Central memory CD4-positive, alpha-beta T cell (primary cell): ENCODE measurements at places on chromosomes 5 and 9.

DNA sequence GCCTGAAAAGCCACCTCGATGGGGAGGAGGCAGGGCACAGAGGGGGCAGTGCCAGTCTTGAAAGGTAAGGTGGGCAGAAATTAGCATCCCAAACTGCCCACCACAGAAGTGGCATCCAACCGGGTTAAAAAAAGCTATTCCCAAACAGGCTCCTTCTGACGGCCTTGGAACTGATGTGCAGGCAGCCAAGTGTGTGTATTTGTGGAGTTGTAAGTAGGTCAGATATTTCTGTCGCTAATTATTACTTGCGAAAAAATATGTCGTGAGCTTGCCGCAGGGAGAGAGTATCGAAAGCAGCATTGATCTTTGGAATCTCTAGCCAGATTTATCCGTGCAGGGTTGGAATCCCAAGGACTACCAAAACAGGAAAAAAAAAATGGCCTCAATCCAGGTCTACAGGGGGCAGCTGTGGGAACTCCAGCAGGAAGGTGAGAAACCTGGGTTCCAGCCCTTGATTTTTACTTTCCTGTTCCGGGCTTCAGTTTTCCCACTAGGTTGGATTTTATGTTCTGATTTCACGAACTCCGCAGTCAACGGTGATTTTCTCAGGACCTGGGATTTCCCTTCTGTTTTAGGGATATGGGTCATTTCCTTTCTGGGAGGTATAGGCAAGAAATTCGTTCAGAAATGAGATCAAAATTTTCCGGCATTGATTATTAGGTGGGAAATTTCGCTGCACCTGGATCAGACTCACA, 200.8 kb downstream of the RGS3 start:
- DNase-seq: no peak

GRCh38 chr5:177325868-177326381, 14.2 kb upstream of the MXD3 start:
- DNase-seq: no peak

GRCh38 chr5:35794328-35794619, 62.4 kb upstream of the IL7R start:
- no peak for DNase-seq

GRCh38 chr9:87615136-87615535, 110.8 kb upstream of the CTSL start:
- no peak for DNase-seq

DNA sequence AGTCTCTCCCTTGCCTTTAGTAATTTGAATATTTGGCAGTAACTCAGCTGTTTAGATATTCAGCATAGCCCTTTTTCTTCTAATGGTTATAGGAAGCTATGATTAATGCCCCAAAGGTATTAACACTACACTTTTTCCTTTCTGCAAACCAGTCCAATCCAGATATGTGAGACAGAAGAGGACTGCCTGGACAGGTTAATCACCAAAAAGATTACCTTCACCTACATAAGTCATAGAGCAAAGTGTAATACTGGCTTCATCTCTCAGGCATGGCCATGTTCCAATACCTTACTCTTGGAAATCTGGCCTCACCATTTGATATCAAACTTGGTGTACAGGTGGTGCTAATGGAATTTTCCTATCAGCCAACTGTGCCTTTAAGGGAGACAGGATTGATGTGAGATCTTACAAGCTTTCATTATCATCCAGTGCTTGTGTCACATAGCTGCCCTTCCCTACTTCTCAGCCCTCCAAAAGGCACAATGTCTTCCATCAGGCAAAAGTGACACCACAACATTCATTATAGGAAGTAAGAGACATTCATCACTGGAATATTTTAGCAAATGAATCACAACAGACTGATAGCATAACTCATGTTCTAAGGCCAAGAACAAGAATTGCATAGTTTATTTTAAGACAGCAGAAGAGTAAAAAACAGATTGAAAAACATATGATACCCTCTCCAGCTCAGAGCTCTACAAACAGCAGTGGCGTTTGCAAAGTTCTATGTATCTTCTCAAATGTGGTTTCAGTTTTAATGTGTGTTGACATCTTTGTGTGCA, 91.2 kb upstream of the PAM start:
- no peak for DNase-seq

DNA sequence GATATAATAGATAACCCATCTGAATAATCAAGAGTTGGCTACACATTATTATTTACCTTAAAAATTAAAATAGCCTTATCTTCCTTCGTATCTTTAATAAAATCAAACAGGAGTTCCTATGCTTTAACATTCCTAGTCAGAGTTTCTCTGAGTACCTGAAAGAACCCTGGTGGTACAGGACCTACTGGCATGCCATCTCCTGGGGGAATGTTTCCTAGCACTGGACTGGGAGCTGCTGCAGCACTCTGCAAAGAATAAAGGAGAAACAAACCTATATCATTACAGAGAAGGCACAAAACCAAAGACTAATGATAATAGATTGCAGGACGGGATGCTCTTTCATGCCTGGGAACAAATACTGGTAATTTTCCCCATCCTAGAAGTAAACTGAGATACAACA, 119.5 kb upstream of the ACOT12 start:
- no peak for DNase-seq

GRCh38 chr5:97628807-97629206, 445.8 kb upstream of the RIOK2 start:
- no peak for DNase-seq

- DNase-seq: no peak
Measured at GRCh38 chr5:112752335-112752734, 14.7 kb downstream of the APC start.

DNA sequence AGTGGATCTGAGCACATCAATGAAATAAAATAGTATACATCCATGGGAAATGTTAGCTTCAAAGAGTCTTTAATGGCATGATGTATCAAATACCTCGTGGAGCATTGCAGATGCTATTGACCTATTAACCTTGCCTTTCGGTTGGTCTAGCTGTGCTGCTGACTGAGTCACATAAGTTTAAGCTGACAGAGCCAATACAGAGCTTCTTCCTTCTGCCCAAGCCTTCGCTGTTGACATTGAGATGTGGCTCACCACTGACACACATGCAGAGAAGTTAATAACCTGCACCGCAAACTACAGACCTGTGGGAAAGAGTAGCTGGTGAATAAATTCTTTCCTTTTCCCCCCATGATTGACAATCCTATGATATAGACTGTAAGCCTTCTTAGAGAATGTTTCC, 78.2 kb downstream of the LURAP1L start:
- no peak for DNase-seq

GRCh38 chr5:142087920-142088679, 20.5 kb upstream of the NDFIP1 start:
- peak; percentile 52 for DNase-seq

DNA sequence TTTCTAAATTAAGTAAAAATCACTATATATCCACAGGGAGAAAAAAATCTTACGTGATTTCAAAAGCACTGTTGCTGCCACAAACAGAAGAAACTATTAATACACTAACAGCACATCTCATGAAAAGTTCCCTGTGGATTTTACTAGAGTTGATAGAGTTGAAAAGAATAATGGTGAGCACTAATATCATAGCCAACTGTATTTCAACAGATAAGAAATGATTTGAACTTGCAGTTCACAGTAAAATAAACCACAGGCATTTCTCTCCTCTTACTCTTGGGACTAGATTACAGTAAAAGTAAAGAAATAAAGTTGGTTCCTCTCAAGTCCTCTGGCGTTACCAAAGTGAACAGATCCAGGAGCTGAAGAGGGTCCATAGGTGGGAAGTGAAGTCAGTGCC, 27.9 kb downstream of the AGTPBP1 start:
- no peak for DNase-seq

GRCh38 chr5:32794086-32794485, 83.0 kb downstream of the NPR3 start:
- DNase-seq: no peak
